ENCODE measurements at places on chromosomes 3 and 15.

DNA sequence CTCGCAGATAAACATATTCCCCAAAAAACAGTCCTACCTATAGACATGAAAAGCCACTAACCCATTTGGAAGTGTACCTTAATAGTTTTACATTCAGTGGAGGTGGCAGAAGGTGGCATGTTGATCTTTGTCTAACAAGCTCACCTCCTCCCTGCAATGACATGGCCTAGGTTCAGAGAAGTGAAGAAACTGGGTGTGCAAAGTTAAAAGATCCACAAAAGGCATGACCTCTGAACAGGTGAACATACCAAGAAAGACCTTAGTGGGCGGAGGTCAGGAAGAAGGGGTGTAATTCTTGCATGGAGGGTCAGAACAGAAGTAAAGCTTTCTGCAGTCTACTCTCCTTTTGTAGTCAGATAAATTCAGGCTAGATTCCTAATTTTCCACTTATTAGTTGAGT lies 822 bp downstream of the MRPL3 start:
- DNase-seq, result no peak

DNA sequence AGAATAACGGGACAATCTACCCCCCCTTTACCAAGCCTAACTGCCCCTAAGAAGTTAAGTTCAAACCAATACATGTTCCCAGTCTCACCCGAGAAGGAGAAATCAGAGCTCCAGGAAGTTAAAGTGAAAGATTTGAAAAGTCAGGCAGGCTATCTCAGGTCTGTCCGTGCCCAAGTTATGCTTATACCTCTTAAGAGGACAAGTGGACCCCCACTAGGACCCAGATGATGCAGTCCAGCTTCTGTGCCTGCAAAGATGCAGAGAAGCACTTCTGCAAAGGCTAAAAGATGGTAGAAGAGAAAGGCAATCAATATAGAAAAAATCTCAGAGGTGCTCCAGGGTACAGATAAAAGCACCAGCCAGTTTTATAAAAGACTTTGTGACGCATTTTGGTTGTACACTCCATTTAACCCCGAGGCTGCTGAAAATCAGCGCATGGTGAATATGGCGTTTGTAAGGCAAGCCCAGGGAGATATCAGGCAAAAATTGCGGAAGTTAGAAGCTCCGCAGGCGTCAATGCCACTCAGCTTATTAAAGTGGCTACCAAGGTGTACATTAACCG lies 9.8 kb upstream of the SLC9C1 start:
- no peak for DNase-seq

DNA sequence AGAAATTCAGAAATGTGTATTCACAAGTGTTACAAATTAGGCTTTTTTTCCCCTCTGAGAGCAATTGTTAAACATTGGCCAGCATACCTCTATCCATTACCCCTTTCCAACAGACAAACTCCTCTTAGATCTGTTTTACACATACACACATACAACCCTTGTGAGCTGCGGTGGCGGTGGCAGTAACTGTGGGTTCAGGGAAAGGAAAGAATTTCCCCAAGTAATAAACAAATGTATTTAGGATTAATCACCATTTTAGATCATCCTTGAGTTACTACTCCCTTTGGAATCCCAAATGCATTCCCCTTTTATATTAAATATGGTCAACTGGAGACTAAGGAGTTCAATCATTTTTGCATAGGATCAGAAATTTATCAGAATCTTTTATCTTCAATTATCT lies 667.0 kb downstream of the FHIT start:
- DNase-seq, result no peak

GRCh38 chr3:25581335-25581734 lies 83.4 kb downstream of the TOP2B start:
- DNase-seq, result no peak

DNA sequence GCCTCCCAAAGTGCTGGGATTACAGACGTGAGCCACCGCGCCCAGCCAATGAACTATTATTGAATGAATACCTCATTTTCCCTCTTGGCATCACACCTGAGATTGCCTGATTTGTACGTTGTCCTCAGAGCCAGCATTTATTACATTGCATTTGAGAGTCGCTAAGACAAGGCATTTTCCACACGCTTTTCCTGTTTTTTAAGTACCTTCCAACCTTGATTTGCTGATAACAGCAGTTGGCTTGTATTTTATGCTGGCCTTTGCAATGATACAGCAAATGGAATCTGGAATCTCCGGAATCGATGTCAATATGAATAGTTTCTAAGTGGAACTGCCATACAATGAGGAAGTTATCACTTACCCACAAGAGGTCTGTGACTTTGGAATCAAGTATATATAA lies 15.7 kb upstream of the CNBP start:
- DNase-seq, result no peak

DNA sequence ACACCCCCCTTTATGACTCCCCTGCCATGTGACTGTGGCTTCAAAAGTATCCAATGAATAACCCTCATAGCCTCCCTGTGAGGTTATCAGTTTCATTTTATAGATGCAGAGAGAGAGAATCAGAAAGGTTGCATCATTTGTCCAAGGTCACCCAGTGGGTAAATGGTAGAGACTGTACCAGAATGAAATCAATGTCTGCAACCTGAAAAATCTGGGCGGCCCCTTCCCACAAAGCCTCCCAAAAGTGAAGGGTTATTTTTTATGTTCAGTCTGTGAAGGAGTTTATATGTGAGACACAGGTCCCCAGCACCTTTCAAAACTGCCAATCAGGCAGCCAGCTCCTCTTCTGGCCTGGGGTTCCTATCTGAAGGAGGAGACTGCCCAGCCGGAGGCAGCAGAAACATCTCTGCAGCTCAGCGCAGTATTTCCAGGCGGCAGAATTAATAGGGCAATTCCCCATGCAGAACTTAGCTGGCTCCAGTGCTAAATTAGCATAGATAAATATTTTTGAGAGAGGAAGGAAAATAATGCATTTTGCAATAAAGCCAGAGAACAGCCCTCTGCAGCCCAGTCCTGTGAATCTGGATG lies 130.8 kb upstream of the PRR20G start:
- no peak for DNase-seq

- no peak for DNase-seq
Observed at GRCh38 chr15:38226608-38227266, 25.9 kb upstream of the SPRED1 start.

DNA sequence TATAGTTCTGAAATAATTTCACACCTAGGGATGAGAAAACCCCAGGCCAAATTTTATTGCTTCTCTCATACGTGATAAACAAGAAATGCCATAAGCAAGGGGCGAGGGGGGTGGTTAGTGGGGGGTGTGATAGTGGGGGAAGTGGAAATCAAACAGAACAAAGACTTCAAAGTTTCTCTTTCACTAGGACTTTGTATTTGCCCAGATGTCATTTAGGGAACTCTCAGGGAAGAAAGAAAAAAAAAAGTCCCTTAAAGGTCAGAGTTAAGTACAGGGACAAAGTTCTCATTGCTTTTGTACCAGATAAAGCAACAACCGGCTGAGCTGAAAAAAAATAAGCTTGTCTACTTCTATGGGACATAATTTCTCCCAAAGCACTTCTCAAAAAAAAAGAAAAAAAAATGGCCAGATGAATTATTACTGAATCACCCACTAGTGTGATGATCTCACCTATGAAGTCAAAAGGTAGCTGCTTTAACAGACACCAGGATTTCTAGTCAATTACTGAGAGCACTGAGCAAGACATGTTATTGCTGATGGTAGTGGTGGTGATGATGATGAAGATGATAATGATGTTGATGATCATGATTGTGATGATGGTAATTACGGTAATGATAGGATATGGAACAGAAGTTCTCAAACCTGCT lies 56.2 kb downstream of the FHIT start:
- no peak for DNase-seq

Measured in T-helper 17 cell (primary cell).